ENCODE measurements at places on chromosomes 1 and 21.

DNA sequence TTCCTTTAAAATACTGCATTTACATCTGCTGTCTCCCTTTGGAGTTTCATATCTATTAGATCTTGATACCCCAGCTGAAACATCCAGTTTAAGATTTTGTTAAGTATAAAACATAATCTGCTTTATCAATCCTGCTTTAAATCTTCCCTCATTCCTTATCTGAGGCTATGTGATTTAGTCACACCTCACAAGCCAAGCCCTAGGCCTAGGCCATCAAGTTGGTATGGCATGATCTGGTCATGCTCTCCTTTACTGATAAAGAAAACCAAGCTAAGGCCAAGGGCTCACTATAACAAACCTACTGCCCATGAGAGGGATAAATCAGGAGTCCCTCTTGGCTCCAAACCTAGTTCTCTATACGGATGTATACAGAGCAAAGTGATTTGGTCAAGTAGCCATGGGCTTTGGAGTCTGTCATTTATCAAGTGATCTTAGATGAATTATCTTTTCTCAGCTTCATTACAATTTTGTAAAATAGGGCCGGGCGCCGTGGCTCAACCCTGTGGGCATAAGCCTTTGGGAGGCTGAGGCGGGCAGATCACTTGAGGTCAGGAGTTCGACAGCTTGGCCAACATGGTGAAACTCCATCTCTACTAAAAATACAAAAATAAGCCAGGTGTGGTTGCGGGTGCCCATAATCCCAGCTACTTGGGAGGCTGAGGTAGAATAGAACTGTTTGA lies 22.8 kb downstream of the ENSA start:
- no peak for DNase-seq

DNA sequence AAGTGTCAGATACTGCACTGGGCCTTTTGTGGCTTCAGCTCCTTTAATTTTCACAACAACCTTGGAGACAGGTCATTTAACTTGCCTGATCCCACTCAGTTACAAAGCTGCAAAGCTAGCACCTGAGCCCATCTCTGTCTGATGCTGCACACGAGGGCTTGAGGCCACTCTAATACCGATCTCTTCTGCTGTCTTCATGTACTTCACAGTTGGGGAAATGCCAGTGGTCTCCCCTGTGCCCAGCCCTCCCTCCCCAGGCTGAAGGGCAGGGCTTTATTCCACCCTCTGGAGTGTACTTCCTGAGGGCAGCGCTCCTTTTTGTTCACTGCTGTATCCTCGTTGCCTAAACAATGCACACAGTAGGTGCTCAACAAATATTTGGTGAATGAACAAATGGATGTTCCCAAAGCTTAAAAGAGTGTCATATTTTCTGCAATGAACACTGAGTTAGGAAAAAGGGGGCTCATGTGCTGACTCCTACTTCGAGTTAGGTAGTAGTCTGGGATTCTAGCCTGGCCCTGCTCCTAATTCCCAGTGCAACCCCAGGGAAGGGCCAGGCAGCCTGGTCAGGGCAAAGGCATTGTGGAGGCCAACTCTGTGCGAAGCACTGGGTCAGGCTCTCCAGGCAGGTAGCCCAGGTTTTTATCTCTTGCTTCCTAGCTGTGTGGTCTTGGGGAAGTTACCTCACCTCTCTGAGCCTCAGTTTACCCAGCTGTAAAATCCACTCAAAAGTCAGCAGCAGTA lies 1.1 kb downstream of the TMCO4 start:
- peak; percentile 9 for DNase-seq

DNA sequence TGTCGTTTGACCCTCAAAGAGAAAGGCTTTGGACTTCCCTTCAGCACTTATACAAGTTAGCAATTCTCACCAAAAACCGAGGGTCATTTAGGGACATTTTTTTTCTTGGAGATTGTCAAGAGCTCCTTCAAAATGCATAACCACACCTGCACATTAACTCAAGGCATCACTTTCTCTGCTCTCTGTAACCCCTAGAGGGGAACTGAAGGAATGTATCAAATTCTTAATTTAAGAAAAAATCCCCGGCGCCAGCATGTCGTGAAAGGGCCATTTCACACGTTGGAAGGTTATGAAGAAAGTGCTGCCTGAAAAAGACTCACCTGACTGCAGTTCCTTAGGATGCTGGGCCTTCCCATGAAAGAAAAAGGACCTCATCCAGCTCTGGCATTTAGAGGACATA lies 131.6 kb upstream of the ZC3H12A start:
- peak; percentile 5 for DNase-seq

DNA sequence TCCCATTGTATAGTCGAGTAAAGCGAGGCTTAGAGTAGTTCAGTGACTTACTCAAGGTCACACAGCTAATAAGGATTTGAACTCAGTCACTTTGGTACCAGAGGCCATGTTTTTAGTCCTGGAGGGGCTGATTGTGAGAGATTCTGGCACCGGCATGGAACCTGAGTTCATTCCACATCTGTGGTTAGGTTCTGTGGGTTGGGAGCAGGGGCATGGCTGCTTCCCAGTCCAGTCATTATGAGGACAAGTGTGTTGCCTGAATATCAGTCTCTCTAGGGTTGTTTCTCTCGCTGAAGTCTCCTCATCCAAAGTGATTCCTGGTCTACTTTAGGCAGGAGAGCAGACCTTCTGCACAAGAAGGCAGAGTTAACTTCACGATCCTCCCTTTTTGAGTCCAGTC lies 90.6 kb downstream of the C1orf94 start:
- DNase-seq: no peak

- DNase-seq: no peak
These were observed 14.5 kb downstream of the HHAT start for GRCh38 chr1:210342986-210343780.

- DNase-seq: no peak
These were observed 35.0 kb upstream of the HUNK start for GRCh38 chr21:31837618-31838390.

- no peak for DNase-seq
These were observed 4.3 kb downstream of the CR1 start for GRCh38 chr1:207500306-207500705.

DNA sequence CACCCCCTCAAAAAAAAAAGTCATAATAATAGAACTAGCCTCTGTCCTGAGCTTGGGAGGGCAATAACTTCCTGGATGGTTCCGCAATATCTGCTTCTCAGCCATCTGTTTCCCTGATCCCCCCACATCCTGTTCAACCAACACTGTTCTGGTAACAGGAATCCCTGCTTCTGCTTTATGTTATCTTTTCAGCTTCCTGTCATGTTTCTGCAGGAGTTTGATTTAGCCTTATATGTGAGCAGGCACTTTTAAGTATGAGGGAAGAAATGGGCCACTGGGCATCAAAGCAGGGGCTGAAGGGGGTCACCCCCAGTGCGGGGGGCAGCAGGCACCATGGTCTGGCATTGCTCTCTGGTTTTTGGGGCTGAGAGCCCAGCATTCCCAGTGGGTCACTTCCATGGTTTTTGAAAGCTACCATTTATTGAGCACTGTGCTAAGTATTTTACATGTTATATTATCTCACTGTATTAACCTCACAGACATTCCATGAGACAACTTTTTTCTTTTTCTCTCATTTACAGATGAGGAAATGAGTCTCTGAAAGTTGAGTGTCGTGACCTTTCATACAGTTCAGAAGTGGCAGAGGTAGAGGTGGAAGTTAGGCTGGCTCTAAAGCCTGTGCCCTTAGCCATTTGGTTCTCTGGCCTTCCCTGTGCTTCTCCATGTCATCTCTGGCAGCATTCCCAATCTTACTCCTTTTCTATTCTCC lies 61.9 kb downstream of the DNTTIP2 start:
- DNase-seq: peak; percentile 82

DNA sequence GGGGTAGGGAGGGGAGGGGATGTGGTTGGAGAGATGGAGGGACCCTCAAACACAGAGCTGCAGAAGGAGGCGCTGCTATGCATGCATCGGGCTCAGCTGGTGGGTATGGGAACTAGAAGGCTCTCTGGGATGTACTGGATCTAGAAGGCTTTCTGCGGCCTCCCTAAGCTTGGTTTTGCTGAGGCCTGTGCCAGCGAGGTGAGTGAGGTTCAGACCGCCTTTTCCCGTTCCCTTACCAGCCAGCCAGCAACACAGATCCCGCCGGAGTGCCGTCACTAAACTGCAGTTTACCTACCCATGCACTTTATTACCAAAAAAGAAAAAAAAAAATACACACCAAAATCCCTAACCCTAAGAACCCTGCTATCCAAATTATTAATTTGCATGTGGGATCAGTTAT lies 180.2 kb downstream of the PRDM16 start:
- DNase-seq: no peak

DNA sequence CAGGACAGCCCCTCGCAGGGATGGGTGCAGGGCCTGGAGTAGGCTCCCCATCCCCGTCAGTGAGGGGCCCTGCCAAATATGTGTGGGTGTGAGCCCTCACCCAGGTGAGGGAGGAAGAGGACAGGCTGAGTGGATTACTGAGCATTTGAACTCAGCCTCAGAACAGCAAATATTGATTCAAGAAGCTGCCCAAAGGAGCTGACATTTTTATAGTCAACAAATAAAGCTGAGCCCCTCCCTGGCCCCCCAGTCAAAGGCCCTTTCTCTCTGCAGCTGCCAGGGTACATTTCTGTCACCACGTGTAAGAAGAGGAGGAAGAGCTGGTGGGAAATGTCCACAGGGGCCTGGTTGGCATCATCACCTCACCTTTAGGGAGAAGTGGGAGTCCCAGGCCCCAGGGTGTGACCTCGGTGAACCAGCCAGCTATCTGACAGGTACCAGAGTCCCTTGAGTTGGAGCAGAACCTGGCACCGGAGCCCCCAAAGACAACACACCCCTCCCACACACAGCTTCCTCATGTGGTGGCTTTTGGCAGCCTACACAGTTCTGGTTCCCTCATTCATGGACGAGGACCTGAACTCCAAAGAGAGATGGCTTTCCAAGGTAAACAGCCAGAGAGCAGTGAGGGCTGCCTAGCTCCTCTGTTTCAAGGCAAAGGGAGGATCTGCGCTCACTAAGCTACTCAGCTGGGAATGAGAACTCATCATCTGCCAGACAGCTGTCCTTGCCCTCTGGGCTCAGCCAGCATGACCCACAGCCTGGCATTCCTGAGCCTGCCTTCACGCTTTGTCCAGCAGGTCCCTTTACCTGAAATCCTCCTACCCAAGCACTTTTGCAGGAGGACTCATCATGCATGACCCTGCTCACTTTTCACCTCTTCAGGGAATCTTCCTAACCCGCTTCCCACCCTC lies 43.0 kb upstream of the TENT5C start:
- DNase-seq: no peak

- DNase-seq: peak; percentile 55
These were observed 95.3 kb downstream of the FOXD2 start for GRCh38 chr1:47532921-47533792.

- DNase-seq: no peak
These were observed 49.7 kb downstream of the B3GALT5 start for GRCh38 chr21:39662411-39662953.

DNA sequence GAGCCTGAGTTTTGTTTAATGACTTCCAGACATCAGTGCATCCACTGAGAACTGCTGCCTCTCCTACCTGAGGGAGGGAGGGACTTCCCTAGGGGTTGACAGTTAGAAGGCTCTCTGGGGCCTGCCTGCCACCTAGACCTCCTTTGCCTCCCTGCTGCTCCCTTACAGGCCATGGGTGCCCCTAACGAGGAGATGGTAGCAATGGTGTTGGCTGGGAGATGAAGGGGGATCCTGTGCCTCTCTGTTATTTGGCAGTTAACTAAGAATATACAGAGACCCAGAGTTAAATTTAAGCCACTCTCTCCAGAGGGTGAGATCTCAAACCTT lies 66.1 kb downstream of the UBE2U start:
- DNase-seq: no peak

DNA sequence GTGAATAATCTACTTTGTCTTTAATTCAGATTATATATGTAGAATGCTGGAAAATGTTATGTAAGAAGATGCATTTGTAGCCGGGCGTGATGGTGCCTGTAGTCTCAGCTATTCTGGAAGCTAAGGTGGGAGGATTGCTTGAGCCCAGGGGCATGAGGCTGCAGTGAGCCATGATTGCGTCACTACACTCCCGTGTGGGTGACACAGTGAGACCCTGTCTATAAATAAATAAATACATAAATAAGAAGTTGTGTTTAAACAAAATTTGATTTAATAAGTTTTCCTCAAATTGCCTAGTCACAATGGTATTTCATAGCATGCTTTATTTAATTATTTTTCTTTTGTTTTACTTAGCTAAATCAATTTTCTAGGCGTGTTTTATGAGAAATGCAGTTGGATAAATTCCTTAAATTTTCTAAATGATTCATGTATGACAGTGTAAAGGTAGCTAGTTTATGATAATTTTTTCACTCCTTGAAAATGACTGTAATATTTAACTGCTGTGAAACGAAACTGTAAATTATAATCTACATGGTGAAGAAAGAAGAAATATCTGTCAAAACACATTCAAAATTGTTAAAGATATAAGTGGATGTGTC lies 232.6 kb downstream of the SRGAP2C start:
- DNase-seq: no peak

DNA sequence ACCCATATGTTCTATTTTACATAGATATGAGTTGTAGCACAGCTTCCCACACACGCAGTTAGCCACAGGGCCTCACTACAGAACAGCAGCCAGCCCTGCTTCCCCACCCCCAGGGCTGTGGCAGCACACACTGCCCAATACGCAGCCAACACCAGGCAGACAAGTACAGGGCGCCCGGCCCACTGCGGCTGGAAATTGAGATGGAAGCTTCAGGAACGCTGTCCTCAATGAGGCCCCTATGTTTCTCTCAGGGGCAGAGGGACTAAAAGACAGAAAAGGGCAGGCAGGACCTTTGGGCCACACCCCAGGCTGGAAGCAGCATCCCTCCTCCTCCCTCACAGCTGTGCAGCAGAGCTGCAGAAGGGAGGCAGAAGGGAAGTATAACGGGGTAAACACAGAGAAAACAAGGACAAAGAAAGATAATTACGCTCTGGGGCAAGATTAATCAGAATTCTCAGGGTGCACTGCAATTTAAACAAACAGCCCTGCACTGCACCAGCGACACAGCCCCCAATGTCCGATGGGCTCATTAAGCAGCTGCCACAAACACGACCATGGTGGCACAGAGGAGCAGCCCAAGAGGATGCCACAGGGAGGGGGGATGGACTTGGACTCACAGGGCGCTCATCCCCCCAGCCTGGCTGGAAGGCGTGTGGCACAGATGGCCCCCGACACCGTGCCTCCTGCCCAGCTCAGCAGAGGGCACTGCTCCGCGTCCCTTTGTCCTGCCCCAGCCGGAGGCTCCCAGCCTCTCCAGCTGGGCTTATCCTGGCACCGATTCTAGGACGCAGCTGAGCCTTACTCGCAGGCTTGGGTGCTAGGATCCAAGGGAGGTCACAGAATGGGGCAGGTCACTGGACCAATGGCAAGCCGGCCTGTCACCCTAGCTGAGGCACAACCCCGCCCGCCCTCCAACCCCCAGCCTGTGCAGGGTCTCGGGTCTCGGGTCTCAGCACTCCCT lies 14.2 kb downstream of the WDR4 start:
- DNase-seq: no peak

- DNase-seq: peak; percentile 68
These were observed 19.5 kb downstream of the STK40 start for GRCh38 chr1:36366091-36366661.

DNA sequence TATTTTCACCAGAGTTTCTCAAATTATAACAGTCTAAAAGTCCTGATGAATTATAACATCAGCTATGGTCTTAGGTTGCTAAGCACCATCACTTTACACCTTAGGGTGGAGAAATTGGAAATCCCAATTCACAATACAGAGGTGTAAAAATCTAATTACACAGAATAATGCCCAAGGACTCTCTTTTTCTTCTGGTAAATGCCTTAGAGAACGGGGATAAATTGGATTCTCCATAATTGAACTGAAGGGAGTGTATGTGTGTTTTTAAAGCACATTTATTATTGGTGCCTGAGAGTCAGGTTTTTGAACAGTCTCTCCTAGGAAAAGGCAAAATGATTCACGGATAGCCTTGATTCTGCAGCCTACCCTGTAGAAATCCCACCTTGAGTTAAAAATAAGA lies 66.8 kb downstream of the NIBAN1 start:
- no peak for DNase-seq

GRCh38 chr1:167654975-167655575 lies 25.0 kb downstream of the RCSD1 start:
- no peak for DNase-seq

Measured in hematopoietic multipotent progenitor cell treated with erythropoietin and hydrocortisone succinate and interleukin-3 and kit ligand, for 6 days (in vitro differentiated cells).